ENCODE measurements at places on chromosomes 13 and 19. TPM values are rescaled to one million over a fixed set of nuclear protein-coding genes. Genes with fewer than 3 reads are reported as not detected.

TMEM38A gene
- total RNA-seq, result 18.6 TPM

TRPM4 gene
- 9.2 TPM for total RNA-seq

PSG4 gene
- total RNA-seq, result 0.99 TPM

NRTN gene
- 0.20 TPM for total RNA-seq

GATAD2A gene
- 26.3 TPM for total RNA-seq

GNA15 gene
- total RNA-seq, result 3.5 TPM

ZNF776 gene
- 34.2 TPM for total RNA-seq

CRLF1 gene
- total RNA-seq, result 3.1 TPM

ADGRE2 gene
- total RNA-seq, result 1.3 TPM

LYPD3 gene
- total RNA-seq, result 0.20 TPM

DMKN gene
- total RNA-seq, result 10.4 TPM

CEACAM19 gene
- 0.79 TPM for total RNA-seq
